EL (cell line): ENCODE measurements at places on chromosomes 6 and 20.

DNA sequence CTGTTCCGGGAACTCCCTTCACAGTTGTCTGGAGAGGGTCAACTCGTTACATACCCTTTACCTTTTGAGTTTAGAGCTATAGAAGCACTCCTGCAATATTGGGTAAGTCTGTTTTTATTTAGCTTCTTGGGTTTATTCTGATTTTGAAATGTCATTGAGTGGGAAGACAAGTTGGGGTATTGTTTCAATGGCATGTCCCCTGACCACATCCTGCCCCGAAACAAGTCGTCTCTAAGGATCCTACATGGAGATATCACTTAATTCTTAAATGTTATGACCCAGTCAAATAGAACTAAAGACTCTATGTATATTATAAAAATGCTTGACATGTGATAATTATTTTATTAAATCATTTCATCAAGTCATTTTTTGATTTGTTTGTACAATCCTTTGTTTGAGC is 9.6 kb downstream of the MRS2 start:
- DNase-seq, result no peak

DNA sequence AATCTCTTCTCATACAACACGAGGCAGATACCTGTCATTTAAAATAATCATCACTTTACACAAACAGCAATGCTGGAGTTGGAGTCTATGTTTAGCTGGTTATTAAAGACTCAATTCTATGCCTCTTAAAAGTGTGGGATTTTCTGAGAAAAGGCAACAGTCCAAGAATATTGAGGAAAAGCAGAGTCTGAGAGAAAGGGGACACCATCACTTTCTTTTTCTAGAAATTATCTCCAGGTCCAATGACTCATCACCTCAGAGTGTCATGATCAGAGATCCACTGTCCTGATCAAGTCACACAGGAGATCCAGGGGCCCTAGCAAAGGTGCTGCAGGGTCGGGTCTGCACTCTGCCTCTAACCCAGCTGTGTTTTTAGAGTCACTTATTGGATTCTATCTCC is 8.0 kb downstream of the CYP24A1 start:
- no peak for DNase-seq

DNA sequence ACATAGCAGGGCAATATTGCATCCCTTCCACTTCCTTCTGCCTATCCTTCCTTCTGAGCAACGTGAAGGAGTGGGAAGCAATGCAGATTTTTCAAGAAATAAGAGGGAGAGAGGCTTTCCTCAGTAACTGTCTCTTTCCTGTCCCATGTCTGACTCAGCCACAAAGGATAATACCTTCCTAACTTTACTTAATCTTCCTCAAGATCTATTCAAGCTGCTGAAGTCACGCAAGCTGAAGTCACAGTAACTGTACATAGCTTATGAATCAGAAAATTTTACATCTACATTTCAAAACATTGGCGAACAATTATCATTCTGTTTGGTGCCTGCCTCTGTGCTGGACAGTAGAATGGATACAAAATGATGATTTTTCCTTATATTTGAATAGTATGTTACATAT is 86.4 kb upstream of the POU3F2 start:
- peak; percentile 3 for DNase-seq

DNA sequence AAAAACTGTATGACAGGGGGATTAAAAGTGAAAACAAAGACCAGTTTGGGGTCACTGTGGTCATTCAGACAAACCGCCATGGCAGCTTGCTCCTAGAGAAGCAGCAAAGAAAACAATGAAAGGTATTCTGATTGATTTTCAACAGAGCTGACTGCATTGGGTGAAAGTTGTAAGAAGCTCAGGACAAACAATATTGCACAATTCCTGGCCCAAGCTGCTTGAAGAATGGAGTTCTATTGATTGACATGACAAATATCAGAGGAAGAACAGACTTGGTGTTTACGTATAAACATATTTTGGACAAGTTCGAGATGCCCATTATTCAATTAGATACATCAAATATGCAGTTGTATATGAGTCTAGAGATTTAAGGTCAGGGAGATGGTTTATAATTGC is 62.0 kb downstream of the TRIM38 start:
- no peak for DNase-seq

GRCh38 chr20:50256577-50256976 is 65.9 kb downstream of the CEBPB start:
- DNase-seq, result no peak

DNA sequence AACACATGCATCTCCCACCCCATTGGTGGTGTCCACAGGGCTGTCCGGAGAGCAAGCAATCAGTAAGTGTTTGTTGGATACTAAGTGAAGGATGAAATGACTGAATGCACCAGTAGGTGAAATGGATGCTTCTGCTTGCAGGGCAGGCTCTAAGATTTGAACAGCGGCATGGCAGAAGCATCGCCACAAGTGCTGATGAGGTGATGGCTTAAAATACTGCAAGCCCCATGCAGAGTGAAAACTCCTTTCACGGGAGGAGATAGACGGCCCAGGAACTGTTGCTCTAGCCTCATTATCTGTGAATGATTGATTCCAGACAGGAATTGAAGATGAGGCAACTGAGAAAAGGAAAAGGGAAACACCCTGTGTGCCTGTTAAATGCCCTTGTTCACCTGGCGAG is 158.9 kb downstream of the LY86 start:
- no peak for DNase-seq

DNA sequence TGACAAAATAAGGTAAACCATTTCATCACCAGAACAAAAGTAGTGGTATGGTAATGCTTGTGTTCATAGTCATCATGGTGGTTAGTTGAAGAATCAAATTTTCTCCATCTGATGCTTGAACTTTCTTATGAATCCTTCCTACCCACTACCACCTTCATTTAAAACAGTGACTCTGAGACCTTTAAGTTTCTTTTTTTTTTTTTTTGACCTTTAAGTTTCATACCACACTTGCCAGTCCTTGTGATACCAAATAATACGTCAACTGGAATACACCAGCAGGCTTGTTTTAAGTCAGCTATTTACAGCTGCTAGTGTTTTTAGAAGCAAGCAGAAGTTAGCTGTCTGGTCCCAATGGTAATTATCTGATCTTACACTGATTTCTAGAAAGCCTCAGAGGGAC is 413.4 kb upstream of the SOX4 start:
- DNase-seq, result no peak

DNA sequence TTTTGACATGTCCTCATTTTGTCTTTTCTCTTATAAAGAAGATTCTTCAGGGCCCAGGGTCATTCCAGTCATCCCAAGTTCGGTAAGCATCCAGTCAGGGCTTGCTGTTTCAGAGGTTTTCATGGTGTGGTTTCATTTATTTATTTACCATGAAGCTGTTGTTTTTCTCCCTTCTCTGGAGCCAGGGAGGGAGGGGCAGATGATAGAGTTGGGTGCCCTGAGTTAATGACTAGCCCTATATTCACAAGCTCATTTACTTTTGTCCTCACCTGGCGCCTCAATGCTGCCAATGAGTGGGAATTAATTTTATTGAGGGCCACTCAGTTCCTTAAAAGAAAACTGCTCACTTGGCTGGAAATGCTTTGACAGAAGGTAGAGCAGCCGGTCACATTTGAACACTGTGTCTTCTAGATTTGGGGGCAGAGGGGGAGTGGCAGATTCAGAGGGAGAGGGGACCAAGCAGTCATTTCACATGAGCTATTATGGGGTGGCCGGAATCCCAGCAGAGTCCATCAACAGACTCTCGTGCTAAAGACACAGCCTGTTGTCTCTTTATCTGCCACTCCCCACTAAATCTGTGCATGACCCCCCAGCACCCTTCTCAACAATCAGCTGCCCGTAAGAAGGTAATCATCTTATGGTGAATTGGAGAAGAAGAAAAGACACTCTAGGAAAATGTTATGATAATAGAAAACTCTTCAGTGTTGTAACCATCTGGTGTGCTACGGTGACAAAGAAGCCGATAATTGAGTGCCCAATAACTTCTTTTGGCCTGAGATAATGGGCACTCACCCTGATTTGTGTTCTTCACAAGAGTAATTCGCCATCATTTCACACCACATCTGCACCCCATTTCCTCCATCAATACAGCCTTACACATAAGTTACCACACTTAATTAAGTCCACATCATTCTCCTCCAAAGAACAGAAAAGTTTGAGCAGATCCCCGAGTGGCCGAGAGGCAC is 573.5 kb upstream of the JAG1 start:
- DNase-seq, result no peak

DNA sequence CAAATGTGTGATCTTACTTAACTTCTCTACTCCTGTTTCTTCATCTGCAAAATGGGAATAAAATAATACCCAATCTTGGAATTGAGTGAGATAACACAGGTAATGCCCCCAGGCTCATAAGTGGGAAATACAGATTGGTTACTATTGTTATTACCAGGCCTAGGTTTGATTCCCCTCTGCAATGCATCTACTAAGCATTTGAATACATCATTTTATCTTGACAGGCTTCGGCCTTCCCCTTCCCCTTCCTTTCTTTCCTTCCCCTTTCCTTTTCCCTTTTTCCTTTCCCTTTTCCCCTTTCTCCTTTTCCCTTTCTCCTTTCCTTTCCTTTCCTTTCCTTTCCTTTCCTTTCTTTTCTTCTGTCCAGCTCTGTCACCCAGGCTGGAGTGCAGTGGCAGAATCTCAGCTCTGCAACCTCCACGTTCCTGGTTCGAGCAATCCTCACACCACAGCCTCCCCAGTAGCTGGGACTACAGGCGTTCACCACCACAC is 7.3 kb upstream of the HNF4A start:
- no peak for DNase-seq

GRCh38 chr20:18773566-18773965 is 40.0 kb upstream of the SCP2D1 start:
- no peak for DNase-seq

GRCh38 chr6:47402081-47402480 is 75.5 kb upstream of the CD2AP start:
- no peak for DNase-seq

DNA sequence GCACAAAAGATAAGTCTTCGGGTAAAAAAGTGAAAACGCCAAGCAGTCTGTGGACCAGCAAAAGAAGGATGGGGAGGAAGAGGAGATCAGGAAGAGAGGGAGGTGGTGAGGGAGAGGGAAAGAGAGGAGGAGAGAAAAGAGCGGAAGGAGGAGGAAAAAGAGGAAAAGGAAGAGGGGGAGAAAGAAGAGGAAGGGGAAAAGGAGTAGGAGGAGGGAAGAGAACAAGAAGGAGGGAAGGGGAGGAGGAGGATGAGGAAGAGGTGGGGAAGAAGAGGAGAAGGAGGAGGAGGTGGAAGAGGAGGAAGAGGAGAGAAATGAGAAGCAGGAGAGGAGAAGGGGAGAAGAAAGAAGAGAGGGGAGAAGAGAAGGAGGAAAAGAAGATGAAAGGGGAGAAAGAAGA is 6.5 kb downstream of the LY86 start:
- DNase-seq, result no peak

GRCh38 chr20:59253779-59254319 is 46.6 kb upstream of the EDN3 start:
- DNase-seq, result no peak

DNA sequence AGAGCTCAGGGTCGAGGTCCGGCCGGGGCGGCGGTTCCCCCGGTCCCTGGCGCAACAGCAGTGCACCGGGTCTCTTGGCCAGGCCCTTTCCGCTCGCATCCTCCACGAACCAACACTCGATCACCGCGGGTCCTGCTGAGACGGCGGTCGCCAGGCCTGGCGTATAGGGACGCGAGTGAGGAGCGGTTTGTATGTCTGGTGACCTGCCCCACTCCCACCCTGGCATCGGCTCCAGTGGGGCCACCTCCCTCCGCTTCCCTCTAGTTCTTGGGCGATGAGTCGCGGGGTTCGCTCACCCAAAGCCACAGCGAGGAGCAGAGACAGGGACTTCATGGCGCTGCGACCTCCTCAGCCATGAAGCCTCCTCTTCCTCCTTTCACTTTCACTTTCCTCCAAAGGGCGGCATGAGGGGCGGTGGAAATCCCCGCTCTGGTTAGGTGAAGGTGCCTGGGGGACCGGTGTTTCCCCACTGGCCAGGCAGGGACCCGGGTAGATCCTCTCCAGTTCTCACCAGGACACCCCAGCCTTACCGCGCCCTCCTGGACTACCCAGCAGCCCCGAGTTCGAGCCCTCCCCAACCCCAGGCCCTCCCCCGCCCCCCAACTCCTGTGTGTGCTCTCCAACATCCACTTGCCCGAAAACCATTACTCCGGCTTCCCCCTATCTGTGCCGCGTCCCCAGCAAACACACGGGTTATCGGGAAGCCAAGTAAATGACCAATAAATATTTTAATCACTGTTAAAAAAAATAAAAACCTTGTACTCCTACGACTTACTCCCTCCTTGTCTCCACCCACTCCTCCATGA is at the start of gene TAPBP:
TAPBP (minus strand) TSS at position 370 of the 806 bp plus-strand sequence; CDS start at position 333, 37 bp downstream.
- DNase-seq, result peak; percentile 79

DNA sequence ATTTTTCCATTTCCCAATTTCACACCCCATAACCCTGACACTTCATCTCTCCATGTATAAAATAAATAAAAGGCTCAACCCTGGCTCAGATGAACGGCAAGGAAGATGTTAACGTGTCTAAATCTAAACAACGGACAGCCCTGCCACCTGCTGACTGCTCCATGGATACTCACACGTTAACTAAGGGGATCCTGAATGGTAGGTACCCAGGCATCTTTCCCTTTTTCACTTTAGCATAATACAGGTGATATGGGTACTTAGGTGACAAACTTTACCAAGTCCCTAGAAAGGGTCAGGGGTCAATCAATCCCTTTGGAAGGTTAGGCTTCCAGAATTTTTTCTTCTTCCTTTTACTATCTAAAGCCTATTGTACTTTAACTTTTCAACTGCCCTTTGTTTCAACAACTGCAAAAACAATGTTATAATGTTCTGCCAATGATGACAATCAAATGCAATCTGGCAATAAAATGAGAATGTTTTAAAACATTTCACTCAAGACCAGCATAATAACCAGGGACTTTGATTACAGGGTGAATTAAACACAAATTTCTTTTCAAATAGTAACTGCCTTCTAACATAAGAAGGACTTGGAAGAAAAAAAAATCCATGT is 52.4 kb upstream of the IPCEF1 start:
- DNase-seq, result no peak

DNA sequence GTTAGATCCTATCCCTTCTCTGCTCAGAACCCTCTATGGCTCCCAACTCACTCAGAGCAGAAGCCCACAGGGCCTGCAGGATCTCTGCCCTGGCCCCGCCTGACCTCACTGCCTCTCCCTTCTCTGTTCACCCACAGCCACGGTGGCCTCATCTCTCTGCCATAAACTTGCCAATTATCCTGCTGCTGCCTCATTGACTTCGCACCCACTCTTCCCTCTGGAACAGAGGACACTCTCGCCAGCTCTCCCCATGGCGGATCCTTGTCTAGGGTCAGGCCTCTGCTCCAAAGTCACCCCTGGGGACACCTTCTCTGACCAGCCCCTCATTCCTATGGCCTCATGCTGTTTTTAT is 86.4 kb downstream of the CEBPB start:
- no peak for DNase-seq

DNA sequence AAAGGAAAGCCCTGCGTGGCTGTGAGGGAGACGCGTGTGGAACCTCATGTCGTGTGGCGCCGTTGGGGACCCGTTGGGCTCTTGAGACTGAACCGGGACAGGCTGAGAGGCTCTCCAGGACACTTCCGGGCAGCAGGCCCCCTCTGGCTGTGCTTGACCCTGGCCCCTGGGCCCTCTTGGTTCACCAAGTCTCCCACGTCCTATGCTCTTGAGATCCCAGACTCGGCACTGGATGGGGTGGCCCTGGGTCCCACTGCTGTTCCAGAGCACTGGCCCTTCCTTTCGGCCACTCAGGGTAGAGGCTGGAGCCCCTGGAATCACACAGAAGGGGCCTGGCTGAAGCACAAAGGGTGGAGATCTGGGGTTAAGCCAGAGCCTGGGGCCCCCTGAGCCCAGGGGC is 30.4 kb downstream of the NTSR1 start:
- DNase-seq, result no peak

- DNase-seq, result peak; percentile 84
Observed at GRCh38 chr20:5072756-5073659, 46.8 kb downstream of the PCNA start.
